ENCODE measurements at places on chromosomes 16 and 17.

DNA sequence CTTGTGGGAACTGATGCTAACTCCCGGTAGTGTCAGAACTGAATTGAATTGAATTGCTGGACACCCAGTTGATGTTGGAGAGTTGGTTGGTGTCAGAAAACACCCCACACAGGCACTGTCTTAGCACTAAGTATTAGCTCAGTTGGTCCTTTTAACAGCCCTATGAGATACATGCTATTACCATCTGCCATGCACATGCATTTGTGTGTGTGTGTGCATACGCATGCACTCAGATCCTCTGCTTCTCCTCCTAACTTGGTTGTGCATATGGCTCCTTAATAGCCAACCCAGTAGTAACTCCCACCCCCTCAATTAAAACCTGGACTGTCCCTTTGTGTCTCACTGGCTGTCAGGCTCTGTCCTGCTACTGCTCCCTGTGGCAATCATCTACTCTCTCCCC lies 32.3 kb upstream of the DYNLL2 start:
- no peak for DNase-seq

DNA sequence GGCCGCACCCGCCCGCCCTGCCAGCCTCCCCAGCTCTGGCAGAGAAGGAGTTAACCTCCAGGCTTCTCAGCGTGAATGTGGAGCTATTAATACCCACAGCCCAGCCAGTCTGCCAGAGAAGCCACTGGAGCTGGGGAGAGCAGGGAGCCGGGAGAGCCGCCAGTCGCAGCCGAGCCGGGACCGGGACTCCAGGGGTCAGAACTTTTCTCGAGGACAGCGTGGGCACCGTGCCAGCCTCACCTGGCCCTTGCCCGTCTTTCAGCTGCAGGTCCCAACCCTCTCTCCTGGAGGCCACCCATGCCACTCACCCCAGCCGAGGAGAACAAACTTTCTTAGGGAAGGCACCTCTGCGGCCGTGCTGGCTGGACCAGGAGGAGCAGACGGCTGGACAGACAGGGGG lies 33.8 kb upstream of the SBK1 start:
- DNase-seq = peak; percentile 47

DNA sequence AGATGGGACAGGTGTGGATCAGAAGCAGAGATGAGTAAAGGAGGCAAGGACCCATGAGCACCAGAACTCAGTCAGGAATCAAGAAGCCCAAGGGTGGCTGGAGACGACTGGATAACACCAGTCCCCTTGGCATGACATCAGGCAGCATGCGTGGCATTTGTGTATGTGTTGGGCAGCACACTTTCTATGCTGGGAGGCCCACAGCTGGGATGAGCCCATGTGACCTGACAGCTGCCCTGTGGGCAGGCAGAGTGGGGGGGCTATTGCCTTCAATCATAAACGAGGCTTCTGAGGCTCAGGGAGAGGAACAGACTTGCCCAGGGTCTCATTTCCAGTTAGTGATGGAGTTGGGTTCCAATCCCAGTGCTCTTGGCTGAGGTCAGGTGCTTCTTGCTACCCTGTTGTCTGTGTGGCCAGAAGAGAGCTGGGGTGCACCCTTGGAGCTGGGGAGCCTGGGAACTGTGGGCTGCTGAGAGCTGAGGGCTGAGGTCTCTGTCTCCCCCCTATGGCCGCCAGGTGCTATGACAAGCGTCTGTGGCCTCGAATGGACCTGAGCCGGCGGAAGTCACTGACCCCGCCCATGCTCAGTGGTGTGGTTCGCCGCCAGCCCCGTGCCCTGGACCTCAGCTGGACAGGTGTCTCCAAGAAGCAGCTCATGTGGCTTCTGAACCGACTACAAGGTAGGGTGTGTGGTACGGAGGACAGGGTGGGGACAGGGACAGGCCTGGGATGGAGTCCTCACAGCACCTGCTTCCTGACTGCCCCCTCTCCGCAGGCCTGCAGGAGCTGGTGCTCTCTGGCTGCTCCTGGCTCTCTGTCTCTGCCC lies 7.1 kb upstream of the ORAI3 start:
- DNase-seq = peak; percentile 83

DNA sequence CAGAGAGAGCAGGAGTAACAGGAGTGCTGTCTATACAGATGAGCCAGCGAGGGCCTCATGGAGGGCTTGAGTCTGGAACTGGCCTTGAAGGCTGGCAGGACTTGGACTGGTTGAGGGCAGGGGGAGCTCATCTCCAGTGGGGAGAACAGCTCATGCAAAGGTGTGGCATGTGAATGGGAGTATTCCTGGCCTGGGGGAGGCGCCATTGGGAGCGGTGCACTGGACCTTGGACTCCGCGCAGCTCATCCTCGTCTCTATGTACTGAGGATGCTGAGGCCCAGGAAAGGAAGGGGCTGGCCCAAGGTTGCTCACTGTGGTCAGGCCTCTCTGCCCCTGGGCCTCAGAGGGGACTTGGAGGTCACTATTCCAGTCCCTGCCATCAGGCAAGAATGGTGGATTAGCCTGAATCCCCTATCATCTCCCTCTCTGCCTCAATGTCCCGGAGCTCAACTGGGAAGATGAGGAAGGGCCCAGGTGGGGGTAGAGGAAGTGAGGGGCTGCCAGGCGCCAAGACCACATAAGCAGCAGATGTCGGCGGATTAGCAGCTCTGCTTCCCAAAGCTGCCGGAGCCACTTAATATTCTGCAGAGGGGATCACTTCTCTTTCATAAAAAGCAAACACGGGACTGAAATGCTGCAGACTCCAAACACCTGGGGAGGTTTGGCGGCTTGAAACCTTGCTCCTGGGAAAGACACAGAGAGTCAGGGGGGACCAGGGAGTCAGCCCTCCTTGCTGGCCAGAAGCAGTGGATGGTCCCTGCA lies 88.9 kb downstream of the SDK2 start:
- DNase-seq = no peak

DNA sequence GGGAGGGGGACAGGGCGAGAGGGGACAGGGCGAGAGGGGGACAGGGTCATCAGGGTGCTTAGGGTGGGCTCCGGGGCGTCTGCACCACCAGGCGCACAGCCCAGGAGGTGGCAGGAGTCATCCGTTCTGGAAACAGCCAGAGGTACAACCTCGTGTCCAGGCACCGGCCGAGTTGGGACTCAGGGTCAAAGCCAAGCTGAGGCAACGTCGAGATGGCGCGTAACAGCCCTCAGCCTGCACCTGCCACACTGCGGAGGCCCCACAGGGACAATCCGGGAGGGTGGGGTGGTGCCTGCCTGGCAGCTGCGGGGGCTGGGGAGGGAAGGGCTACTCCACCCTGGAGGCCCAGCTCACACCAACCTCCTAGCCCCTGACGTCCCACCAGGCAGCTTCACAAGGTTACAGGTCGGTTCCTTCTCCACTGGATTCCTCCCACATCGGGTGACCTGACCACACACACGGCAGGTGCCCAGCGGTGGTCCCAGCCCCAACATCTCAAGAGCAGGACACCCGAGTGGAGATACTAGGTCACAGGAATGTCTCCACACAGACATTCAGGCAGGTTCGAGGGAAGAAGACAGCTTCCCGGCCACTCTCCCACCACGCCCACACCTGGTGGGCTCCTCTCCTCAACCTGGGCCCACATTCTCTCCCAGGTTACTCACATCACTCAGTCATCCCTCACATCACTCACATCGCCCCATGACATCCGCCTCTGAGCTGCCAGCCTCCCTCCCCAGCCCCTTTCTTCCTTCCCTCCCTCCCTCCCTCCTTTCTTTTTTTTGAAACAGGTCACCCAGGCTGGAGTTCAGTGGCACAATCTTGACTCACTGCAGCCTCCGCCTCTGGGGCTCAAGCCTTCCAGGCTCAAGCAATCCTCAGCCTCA lies 47.3 kb downstream of the RPH3AL start:
- DNase-seq = no peak

- no peak for DNase-seq
Observed at GRCh38 chr17:49829026-49829425, 18.8 kb downstream of the TAC4 start.

DNA sequence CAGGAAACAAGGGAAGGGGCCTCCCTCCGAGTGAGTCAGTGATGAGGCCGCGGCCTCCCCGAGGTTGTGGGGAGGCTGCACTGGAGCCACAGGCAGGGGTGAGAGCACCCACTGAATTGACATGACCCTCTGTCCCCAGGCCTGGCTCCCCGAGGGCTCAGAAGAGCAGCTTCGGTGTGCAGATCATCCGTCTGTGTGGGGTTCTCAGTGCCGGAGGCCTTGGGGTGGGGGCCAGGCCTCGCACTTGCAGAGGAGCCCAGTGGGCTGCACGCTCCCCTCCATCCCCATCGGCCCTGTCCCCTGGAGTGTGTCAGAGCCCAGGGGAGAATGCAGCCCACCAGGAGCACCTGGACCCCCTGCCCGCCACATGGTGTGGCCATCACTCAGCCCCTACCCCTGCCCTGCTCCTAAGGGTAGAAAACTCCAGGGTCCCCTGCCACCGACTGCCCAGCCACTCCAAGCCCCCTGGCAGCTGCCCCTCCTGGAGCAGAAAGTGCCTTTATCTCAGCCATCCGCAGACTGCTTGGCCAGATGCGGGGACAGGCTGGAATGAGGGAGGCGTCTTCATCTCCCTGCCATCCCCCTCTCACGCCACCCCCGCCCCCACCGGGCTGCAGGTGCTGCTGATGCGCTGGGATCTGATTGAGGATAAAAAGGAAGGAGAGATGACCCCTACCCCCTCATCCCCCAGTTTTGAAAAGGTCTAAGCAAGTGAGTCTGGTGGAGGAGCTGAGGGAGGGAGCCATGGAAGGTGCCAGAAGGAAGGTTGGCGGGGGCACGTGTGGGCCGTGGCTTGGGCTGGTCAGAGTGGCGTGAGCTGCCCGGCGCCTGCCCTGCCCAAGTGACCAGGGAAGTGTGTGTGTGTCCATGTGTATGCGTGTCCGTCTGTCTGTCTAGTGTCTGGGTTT lies 358.3 kb downstream of the SEC14L1 start:
- no peak for DNase-seq

- DNase-seq = no peak
Observed at GRCh38 chr17:7854851-7855659, at the start of gene TMEM88. Gene TMEM88 (plus strand): TSS chr17:7855066. CDS start chr17:7855075, 9 bp downstream.

DNA sequence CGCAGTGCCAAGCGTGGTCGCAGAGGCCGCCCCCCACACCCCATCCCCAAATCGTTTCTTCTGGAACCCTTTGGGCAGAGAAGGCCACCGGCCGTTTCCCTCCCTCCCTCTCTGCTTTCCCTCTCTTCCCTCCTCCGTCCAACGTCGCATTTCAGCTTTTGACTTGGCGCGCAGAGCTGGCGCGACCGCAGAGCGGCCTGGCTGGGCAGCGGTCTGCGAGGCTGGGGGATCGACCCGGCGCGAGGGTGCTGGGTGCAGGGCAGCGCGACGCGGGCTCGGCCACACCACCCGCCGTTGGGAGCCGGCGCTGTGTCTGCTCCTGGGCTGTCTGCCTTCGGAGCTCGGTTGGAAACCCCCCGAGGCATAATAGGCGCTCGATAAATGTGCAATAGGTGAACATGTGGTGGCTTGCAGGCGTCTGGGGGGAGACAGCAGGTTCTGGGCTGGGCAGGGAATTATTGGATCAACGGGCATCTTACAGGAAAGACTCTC lies 2.8 kb upstream of the NTN3 start:
- DNase-seq = peak; percentile 53

GRCh38 chr17:35557353-35557752 lies 3.3 kb downstream of the SLFN14 start:
- DNase-seq = no peak

GRCh38 chr17:60481604-60482003 lies 44.4 kb downstream of the APPBP2 start:
- DNase-seq = no peak

DNA sequence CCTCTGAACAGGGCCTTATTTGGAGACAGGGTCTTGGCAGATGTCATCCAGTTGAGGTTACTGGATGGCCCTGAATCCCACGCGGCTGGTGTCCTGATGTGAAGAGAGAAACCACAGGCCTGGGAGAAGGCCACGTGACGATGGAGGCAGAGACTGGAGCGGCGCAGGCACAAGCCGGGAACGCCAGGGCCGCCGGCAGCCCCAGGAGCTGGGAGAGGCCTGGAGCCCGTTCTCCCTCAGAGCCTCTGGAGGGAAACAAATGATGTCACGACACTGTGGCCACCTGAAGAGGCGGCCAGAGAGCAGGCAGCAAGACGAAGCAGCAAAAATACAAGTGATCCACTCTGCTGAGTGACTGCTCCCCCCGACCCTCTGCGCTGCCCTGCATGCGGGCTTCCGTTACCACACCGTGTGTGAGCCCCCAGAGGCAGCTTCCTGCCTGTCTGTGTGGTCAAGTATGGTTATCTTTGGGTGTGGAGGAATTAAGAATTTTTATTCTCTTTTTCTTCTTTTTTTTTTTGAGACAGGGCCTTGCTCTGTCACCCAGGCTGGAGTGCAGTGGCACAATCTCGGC lies 11.6 kb downstream of the CD7 start:
- DNase-seq = no peak

GRCh38 chr17:41060052-41060604 lies at the start of gene KRTAP2-3:
Gene KRTAP2-3 (minus strand): TSS chr17:41060114. CDS start chr17:41060050, 64 bp downstream.
- peak; percentile 72 for DNase-seq

- DNase-seq = no peak
Observed at GRCh38 chr16:89277641-89278341, 60.3 kb downstream of the ZNF778 start.

- DNase-seq = peak; percentile 76
Observed at GRCh38 chr17:12983991-12984884, 33.6 kb downstream of the ELAC2 start.

GRCh38 chr17:18031955-18032354 lies 7.0 kb downstream of the ATPAF2 start:
- DNase-seq = no peak

DNA sequence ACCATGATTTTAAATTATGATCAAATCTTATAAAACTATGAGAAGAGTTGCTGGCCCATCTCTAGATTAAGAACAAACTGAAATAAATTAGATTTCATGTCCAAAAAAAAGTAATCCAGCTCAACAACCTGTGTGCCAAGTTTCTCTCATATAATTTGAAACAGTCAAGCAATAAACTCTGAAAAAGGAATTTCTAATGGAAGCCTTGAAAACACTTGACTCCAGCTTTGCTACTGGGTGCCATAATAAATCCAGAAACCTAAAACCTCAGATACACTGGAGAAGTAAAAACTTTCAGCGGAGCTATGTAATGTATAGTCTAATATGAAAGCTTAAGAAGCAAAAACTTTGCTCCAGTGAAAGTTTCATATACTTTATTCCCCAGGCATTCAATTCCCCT lies 25.5 kb downstream of the RPGRIP1L start:
- DNase-seq = no peak

GRCh38 chr16:72959301-72959996 lies 88.5 kb downstream of the ZFHX3 start:
- no peak for DNase-seq

GRCh38 chr16:66423177-66423576 lies 3.9 kb upstream of the BEAN1 start:
- no peak for DNase-seq

- DNase-seq = peak; percentile 47
Observed at GRCh38 chr16:2148714-2149629, 547 bp downstream of the RAB26 start.

- no peak for DNase-seq
Observed at GRCh38 chr17:12445331-12445730, 220.4 kb upstream of the MYOCD start.
